Activated T-helper 1 cell treated with anti-CD3 and anti-CD28 coated beads, Interleukin-2, amount 50 U/mL, for 16 hours (primary cell): ENCODE measurements at places on chromosomes 2 and 18.

DNA sequence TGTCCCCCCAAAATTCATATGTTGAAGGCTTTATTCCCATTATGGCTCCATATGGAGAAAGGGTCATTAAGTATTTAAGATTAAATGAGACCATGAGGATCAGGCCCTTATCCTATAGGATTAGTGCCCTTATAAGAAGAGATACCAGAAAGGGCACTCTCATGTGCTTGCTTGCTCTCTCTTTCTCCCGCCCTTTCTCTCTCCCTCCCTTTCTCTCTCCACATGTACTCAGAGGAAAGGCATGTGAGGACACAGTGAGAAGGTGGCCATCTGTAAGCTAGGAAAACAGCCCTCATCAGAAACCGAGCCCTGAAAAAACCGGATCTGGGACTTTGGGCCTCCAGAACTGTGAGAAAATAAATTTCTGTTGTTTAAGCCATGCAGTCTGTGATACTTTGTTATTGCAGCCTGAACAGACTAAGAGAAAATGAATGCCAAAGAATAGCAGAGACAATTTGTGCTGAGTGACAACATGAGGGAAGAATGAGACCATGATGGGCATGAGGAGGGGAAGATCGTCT lies 300.0 kb upstream of the SLC39A10 start:
- no peak for DNase-seq

DNA sequence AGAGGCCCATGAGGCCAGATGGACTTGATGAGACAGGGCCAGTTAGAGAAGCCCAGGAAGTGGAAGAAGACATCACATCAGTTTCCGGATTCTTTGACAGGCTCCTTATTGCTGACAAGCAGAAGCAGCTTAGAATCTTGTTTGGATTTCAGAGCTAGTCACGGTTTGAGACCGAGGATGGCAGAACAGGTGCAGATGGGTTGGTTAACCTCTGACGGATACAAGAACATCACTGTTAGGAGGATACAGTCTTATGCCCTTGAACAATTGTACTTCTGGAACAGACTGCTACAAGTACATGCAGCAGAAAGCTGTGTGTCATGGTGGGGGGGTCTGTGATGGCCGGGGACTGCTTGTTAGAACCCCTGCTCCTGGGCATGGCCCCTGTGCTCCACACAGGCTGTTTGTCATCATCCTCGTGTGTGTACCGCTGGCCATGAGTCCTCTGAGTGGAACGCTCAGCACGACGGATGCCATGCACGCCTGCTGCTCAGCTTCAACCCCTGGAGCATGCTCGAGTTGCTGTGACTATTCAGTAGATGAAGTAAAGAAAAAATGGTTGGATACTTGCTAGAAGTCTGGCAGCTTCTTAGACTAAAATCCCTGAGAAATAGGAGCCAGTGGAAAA lies 217.7 kb downstream of the SH3RF3 start:
- DNase-seq: no peak

- DNase-seq: no peak
These were observed 2.2 kb downstream of the MYO3B start for GRCh38 chr2:170180031-170180566.

- no peak for DNase-seq
These were observed 68.3 kb downstream of the MRO start for GRCh38 chr18:50751490-50751889.

DNA sequence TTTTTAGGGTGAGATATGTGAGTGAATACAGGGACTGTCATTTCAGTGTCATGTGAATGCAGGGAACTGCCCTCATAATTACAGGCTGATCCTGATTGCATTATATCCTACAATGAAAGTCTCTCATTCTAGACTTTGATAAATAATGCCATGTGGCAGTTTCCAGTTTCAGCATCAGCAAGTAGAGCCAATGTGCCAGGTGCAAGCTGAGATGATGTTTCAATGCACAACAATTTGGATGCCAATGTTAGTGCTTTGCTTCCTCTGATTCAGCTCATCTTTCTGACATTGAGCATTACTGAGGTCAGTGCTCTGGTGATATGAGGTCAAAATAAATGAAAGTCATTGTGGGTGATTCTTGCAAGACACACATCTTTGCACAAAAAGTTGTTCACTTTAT lies 63.7 kb upstream of the TFPI start:
- DNase-seq: no peak

- DNase-seq: no peak
These were observed 507.2 kb downstream of the EPHA4 start for GRCh38 chr2:221064880-221065279.
